Mesenteric fat pad (tissue), 1 donor: ENCODE measurements at places on chromosomes 3 and 15. TPM values are rescaled to one million over a fixed set of nuclear protein-coding genes. Genes with fewer than 3 reads are reported as not detected.
A peak's percentile ranks its signal among the peaks of the same experiment; 100 is the strongest.

DNA sequence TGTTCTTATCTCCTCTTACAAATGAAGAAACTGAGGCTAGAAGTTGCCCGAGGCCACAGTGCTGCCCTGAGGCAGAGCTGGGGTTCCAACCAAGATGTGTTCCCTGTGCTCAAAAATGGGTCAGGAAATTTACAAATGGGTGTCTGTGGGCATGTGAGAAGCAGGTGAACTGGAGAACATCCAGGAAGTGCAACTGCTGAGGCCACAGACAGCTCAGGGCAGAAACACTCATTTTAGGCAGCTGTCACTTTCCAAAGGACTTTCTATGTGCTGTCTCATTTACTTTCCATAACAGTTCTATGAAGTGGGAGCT is 47.2 kb upstream of the ATP2B2 start:
- DNase-seq = peak; percentile 47

The SLC12A1 gene
- total RNA-seq = not detected

DNA sequence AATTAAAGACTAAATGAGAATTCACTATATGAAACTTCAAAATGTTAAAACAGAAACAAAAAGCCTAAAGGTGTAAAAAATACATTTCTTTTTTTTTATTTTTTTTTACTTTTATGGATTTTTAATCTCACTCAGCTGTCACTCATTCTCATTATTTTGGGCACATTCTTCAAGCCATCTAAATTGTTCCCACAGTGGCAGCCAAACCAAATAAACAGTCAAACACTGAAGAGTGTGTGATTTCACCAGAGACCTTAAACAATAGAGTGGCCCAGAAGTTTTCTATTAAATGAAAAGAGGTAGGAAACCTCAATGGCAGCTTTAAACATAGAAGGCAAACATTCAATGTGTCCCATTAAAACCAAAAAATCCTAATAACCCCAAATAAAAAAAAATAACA is 616.1 kb downstream of the OTOL1 start:
- DNase-seq = no peak

The SV2B gene
- 8.1 TPM for total RNA-seq

The ADCY5 gene
- total RNA-seq = 107 TPM

The FAM3D gene
- 0.51 TPM for total RNA-seq

The ACOX2 gene
- total RNA-seq = 18.8 TPM
